GM12878 (cell line): ENCODE measurements at places on chromosomes 12 and 14.

DNA sequence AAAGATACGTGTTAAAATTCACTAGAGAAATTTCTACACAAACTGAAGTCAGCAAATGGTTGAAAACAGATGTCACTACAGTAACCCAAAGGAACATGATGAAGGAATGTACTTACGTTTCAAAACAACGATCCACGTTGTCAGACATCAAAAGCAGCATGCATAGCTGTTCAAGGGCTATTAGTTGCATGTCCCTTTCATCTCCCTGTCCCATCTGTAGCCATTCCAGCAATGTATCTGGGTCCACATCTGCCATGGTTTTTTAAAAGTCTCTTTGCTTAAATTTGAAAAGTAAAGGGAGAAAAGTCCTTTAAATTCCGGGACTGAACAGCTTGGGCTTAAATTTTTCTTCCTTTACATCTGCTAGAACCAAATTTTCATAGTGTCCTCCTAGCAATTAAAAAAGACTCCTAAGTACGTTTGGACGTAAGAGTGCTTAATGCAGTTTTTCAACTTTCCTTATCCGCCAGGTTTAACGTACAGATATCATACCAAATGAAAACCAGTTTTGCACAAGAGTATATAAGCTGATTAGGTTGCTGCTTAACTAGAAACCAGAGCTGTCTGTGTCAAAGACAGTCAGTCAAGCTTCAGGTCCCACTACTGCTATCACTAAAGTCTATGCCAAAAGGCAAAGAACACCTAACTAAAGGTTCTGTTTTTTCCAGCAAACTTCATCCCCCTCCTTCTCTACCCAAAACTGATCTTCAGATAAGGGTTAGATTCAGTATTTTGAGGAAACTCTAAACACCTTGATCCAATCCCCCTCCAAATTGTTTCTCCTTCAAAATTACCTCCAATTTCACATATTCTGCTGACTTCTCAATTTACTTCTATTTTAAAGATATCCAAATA is 1.7 kb downstream of the HECTD1 start:
- DNase-seq: no peak

DNA sequence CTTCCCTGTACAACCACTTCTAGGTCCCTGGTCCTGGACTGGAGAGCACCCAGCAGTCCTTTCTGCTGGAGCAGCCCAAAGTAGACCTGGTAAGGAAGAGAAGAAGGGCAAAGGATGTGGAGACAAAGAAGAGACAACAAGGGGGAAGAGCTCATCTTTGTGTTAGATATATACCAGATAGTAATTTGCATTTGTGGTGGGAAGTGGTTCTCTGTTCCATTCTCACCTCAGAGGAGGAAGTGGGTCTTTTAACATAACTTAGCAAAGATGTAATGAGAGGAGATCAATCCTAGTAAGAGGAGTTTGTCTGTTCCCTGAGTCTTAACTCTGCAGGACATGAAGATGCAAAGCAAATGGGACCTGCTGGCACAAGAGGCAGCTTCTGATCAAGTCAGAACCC is 8.0 kb downstream of the CCDC198 start:
- DNase-seq: no peak

DNA sequence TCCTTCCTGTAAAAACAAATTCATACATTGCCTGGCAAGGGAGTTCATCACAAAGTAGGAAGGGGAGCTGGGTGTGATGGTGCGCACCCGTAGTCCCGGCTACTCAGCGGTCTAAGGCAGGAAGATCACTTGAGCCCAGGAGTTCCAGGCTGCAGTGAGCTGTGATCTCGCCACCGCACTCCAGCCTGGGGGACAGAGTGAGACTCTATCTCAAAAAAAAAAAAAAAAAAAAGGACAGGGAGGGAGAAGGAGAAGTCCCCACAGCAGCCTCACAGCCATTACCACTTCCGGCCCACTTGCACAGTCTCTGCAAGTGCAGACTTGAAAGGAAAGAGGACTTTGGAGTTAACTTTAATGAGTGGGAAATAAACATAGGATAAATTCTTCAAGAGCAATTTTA is 121.0 kb downstream of the FBXL14 start:
- DNase-seq: no peak

GRCh38 chr12:66662179-66662578 is 16.7 kb downstream of the GRIP1 start:
- no peak for DNase-seq
